Omental fat pad (tissue), 4 donors: ENCODE measurements at places on chromosomes 4 and X. TPM values are rescaled to one million over a fixed set of nuclear protein-coding genes. Genes with fewer than 3 reads are reported as not detected.

Gene ARHGAP24
- total RNA-seq, result 51.7 TPM

Gene ZNF595
- 22.5 TPM for total RNA-seq

Gene EREG
- total RNA-seq, result 1.7 TPM

DNA sequence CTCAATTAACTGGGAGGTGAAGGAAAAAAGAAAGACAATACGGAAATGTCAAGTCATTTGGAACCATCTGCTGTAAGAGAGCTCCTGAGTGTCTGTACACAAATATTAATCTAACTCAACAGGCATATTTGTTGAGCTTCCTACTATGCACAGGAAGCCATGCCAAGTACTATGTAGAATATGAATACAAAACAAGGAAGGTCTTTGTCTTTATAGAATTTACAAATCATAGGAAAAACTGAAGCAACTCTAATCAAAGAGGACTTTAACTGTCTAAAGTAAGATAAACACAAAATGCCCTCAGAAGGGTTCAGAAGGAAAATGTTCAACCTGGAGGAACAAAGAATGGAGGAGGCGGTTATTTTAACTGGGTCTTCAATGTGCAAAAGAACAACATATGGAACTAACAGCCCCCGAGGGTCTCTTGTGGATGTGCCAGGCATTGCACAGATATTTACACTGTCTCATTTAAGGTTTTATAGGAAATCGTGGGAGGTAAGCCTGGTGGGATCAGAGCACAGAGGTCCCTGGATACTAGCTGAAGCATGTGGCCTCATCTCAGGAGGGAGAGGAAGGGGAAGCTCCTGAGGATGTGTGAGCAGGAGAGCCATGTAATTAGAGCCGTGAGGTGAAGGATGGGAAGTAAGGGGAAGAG, 5.8 kb downstream of the FAM114A1 start:
- no peak for DNase-seq

GRCh38 chr4:17702641-17703040, 78.8 kb downstream of the FAM184B start:
- no peak for DNase-seq

DNA sequence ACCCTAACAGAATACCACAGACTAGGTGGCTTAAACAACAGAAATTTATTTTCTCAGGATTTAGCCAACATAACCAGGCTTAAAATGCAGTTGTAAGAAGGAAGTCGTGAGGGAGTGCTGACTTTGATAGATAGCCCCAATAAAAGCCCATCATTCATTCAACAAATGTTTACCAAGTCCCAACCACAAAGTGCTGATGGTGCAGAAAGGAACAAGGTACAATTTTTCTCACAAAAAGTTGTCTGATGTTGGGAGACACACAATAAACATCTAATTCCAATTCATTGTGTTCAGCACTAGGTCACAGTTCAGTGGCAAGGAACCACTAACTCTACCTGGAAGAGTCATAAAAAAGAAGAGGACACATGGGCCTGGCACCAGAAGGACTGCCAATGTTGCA, 42.2 kb downstream of the AKAP4 start:
- DNase-seq, result no peak

DNA sequence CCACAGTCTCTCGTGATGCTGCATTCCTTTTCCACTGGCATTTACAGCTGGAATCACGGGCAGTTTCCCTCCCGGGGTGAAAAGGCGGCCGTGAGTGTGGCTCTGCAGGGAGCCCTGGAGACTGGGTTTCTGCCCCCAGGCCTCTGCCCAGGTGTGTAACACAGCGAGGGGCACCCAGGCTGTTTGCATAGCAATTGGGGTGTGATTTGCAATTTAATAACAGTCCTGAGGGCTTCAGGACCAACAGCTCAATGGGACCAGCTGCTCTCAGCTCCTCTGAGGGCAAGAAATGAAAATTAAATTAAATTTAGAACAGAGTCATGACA, 99.0 kb upstream of the SHOX start:
- no peak for DNase-seq
